Stomach (tissue), 19 donors: ENCODE measurements at places on chromosomes 3 and 15. TPM values are rescaled to one million over a fixed set of nuclear protein-coding genes. Genes with fewer than 3 reads are reported as not detected.

POLG gene
- total RNA-seq = 42.4 TPM

GRCh38 chr3:149751551-149751950 is 738 bp downstream of the COMMD2 start:
- peak overlapping the region; percentile 88 for H3K4me3 ChIP-seq
- H3K36me3 ChIP-seq = peaks cover 18% of the 10 kb centered on the region

DNA sequence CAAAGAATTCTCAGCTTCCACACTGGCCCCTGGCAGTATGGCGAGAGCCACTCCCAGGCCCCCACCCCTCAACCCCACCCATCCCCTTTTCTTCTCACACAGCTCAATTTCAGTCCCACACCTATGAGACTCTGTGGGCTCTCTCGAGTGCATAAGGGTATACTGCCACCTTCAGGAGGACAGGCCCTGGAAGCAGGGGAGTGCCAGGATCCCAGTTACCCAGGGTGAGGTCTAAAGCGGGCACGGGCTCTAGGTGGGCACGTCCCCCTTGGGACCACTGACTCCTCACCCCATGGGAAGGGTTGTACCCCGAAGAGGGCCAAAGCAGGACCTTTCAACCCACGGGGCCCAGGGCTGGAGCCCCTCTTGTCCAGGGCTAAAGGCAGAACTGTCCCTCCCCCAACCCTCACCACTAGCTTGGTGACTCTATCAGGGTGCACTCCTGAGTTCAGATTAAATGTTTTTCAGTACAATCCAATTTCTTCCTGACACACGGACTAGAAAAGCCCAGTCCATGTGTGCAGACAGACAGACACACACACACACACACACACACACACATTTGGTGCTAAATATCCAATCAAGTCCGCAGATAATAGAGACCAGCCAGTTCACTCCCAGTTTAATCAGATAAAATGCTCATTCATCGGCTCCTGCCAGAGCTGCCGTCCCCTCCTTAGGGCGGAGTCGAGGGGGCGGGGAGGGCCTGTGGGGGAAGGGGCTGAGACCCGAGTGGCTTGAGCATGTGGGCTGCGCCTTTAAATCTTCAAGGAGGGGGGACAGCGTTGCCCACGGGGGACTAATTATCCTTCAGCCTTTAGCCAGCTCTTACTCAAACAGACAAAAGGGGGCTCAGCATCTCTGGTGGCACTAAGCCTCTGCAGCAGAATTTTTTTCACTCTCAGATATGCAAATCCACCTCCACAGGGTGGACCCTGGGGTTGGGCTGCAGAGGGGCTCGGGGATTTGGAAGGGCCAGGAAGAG is 59.3 kb downstream of the CYP11A1 start:
- H3K36me3 ChIP-seq = no peaks in the 10 kb centered on the region
- H3K4me1 ChIP-seq = no peaks in the 10 kb centered on the region
- peak; percentile 59 for DNase-seq
- peaks cover 25% of the 10 kb centered on the region for H3K27me3 ChIP-seq
- H3K4me3 ChIP-seq = no peak overlapping the region

DNA sequence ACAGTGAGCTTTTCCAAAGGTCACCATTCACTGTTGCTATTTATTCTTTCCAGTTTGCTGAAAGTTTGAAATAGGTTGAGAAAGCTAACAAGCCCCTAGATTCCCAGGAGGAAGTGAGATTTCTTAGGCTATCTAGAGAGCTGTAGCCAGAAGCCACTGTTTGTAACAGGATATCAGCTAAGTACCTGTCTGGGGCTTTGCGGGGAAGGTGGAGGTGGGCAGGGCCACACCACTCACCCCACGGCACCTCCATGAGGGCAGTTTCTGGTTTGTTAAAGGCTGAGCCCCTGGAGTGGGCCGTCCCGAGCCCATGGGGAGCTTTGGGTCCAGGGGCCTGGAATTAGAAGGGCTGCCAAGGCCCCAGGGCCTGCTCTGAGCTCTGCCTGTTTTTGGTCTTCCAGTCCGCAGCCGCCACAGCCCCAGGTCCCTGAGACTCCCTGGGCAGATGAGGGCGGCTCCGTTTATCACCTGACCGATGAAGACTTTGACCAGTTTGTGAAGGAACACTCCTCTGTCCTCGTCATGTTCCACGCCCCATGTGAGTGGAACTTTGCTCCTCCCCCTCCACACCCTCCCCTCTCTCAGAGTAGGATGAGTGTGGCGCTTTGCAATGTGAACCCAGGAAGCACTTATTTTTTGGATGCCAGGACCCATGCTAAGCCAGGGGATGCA is 63.4 kb downstream of the PDIA5 start:
- no peaks in the 10 kb centered on the region for H3K4me1 ChIP-seq
- peaks cover 98% of the 10 kb centered on the region for H3K36me3 ChIP-seq
- peak; percentile 74 for DNase-seq
- no peaks in the 10 kb centered on the region for H3K27me3 ChIP-seq
- peak overlapping the region; percentile 68 for H3K27ac ChIP-seq
- no peak overlapping the region for H3K4me3 ChIP-seq

DNA sequence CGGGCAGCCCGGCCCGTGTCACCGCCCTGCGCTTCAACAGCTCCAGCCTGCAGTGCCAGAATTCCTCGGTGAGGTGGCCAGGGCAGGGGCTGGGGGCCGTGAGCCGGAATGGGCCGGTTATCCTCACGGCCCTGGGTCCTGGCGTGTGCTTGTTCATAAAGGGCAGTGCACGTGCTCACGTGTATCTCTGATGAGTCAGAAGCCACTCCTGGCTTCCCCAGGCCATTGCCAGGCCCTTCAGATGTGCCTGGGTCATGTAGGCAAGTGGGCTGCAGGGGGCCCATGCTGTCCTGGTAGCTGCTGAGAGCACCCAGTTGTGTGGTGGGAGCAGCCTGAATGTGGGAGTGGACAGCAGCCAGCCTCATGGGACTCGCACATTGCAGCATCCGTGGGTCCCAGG is 29.2 kb downstream of the PLXNA1 start:
- no peaks in the 10 kb centered on the region for H3K27me3 ChIP-seq
- no peak overlapping the region for H3K4me3 ChIP-seq
- H3K36me3 ChIP-seq = peaks cover 91% of the 10 kb centered on the region
- no peaks in the 10 kb centered on the region for H3K4me1 ChIP-seq
- no peak for DNase-seq
- H3K27ac ChIP-seq = no peak overlapping the region
